ENCODE measurements at places on chromosomes 5 and 9.

GRCh38 chr5:118076490-118076889 lies 911.9 kb downstream of the DTWD2 start:
- DNase-seq, result no peak

- DNase-seq, result no peak
Measured at GRCh38 chr5:62143268-62144229, 162.5 kb upstream of the KIF2A start.

- no peak for DNase-seq
Measured at GRCh38 chr5:113061846-113062780, 85.5 kb downstream of the DCP2 start.

GRCh38 chr9:126411948-126412284 lies 85.3 kb downstream of the MVB12B start:
- no peak for DNase-seq

DNA sequence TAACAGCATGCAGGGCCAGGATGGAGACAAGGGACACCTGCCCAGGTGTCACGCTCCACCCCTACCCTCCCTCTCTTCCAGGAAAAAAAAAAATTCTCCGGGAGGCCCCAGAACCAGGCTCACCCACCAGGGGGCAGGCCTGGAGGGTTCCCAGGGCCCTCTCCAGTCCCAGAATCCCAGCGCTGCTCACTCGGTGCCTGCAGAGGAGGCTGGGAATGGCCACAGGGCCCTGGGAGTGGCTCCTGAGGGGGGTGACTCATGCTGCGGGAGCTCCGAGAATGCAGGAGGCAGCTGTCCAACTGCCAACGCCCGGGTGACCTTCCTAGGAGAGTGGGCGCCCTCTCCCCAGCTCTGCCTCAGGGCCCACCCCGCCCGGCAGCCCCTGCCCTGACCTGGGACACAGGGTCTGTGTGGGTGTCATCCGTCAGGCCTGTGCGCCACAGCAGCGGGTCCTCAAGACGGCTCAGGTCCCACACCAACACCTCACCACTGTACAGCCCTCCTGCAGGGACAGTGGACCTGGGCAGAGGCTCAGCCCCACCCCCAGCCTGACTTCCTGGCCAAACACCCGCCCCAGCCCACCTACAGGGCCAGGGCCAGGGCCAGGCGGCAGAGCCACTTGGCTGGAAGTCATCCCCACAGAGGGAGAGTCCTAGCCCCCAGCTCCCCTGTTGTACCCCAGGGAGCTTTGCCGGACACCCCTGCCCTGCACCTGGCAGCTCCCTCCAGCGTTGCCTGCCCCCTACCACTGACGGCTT lies 21.2 kb downstream of the DYNC2I2 start:
- no peak for DNase-seq

GRCh38 chr9:134175808-134176598 lies 11.6 kb upstream of the RNU6ATAC start:
- DNase-seq, result no peak

GRCh38 chr9:83981126-83981871 lies 694 bp downstream of the RMI1 start:
- no peak for DNase-seq

DNA sequence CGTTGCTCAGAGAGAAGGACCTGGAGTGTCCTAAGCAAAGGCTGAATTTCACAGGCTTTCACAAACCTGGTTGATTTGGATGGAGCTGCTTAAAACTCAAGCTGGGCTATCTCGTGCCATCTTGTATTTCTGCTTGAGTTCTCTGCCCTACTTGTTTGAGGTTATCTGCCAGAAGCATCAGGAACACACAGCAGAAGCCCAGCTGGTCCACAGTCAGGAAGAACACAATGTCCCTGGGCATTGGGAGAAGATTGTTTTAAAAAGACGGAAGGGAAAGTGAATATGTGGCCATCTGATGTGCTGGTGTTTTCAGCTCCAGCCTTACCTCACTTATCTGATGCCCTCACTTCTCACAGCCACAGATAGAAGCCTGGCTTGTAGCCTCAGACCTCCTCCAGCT lies 32.9 kb upstream of the SLC36A1 start:
- no peak for DNase-seq

DNA sequence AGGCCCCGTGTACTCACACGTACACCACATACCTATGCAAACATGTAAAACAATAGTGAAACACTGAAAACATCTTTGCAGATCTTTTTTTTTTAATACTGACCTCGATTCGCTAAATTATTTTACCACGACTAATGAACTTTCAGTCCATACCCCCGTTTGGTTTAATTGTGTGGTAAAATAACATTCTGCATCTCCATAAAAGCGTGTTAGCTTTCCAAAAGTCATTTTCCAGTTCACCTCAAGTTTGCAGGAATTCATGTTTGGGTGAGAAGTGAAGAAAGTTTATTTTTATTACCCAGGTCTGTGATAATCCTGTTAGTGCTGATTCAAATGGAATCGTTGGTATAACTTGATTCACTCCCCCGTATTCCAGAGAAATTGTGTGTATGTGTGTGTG lies 652 bp downstream of the ARSK start:
- DNase-seq, result no peak

Measured in stimulated activated CD4-positive, alpha-beta T cell treated with anti-CD3 and anti-CD28 coated beads, Interleukin-15, amount 100 ng/mL, for 1 hour (primary cell).